HFFc6 (cell line): ENCODE measurements at places on chromosomes 6 and 20. TPM values are rescaled to one million over a fixed set of nuclear protein-coding genes. Genes with fewer than 3 reads are reported as not detected.

DNA sequence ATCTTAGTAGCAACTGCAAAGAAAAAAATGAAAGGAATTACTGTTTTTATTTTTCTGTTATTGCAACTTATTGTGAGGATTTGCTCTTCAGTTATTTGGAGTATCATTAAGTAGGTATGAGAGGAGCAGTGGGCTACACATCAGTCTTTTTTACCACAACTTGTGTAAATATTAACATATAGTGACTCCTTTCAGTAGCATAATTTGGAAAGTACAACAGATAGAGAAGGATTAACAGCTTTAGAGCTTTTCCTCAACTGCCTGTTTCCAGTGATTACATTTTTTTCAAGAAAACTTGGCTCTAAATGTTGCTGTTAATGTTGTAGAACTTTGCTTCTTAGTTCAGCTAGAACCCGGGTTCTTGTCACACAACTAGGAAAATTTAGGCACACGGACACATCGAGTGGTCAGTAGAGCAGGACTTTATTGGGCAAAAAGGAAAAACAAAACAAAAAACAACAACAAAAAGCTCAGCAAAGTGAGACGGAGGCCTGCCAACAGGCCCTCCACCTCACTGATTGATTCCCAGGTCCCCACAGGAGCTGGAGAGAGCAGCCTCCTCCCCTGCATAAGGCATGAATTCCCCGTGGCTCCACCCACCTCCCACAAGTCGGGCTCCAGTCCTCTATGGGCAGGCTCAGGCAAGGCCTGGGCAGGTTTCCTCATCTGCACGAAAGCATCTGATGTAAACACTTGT lies 75.1 kb downstream of the ADGRG6 start:
- DNase-seq, result no peak

- DNase-seq, result peak; percentile 44
Observed at GRCh38 chr6:32700391-32701040, 34.1 kb upstream of the HLA-DQB1 start.

DNA sequence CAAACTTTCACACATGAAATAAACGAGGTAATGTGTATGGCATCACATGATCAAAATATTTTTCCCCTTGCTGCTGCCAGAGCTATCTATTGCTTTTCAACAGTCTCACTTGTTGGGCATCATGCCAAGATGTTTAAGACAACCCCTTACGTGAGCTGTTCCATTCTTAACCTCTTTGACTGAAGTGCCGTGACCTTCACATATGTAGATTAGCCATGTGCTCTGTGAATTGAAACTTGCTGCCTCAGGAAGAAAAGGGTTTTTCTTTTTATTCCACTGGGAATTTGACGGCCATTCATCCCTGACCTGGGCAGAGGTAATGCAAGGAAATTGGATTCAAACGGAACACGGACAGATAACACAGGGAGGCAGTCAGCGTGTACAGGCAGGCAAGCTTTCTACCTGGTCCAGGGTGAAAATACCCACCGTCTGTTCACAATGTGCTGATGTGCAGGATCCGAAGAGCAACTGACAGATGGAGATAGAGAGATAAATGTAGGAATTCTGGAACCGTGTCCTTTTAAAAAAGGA lies 14.2 kb downstream of the ARID1B start:
- DNase-seq, result no peak

Gene LCA5
- total RNA-seq, result 2.9 TPM in 2 replicates
